Lower leg skin (tissue), 4 donors: ENCODE measurements at places on chromosomes 5 and 9. TPM values are rescaled to one million over a fixed set of nuclear protein-coding genes. Genes with fewer than 3 reads are reported as not detected.
A peak's percentile ranks its signal among the peaks of the same experiment; 100 is the strongest.

- DNase-seq, result no peak
Observed at GRCh38 chr9:133516256-133516960, 8.4 kb downstream of the MYMK start.

The SLC6A3 gene
- total RNA-seq, result not detected

GRCh38 chr5:57780961-57781325, 298.3 kb upstream of the ACTBL2 start:
- no peak for DNase-seq

The GPRIN1 gene
- 0.72 TPM for total RNA-seq

The ADAMTSL1 gene
- 1.9 TPM for total RNA-seq

DNA sequence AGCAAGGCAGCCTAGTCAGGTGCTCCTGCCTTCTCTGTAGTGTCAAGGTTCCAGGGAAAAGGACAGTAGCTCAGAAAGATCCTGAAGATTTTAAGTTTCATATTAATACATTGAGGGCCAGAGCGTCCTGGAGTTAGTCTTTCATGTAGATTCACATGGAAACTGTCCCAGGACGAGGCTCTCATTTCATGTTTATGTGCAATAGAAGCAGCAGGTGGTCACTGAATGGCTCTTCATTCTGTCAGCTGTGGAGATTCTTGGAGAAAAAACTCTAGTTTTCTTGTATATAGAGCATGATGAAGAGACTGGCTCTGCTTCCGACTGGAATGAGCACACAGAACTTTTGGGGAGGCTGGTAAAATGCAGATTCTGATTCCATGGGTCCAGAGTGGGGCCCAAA, 54.3 kb downstream of the MEGF10 start:
- no peak for DNase-seq

- no peak for DNase-seq
Observed at GRCh38 chr9:126625329-126626126, 11.8 kb downstream of the LMX1B start.

DNA sequence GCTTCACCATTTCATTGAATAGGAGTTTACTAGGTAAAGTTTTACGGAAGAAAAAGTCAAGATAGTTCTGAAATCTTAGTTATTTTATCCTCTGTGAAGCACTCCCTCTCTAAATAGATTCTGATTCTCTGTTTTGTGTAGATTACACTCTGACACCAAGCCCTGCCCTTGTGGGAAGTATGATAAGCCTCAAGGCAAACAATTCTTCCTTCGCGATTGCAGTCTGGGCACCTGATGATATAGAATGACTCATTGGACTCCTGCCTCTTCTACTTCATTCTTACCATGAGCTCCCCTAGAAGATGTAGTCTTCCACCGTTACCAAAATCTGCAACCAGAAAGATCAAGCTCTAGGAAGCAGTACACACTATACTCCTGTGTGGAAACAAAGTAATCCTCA, 626.9 kb upstream of the PTGER4 start:
- DNase-seq, result no peak

DNA sequence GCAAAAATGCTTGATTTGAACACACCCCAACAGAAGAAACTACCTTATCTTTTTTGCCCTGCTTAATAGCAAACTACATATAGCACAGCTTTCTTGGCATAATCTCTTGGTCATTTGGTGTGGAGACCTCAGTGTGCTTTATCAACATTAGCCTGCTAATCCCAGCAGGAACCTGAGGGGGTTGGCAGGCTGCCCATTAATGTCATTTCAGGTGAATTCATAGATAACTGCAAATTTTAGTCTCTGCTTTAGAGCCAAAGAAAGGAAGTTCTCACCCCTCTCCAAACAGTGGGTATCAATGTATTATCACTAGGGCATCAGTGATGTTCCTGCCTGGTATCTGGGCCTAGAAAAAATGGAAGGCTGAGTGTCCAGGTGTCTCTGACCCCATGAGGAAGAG, 489.0 kb downstream of the NTRK2 start:
- no peak for DNase-seq

DNA sequence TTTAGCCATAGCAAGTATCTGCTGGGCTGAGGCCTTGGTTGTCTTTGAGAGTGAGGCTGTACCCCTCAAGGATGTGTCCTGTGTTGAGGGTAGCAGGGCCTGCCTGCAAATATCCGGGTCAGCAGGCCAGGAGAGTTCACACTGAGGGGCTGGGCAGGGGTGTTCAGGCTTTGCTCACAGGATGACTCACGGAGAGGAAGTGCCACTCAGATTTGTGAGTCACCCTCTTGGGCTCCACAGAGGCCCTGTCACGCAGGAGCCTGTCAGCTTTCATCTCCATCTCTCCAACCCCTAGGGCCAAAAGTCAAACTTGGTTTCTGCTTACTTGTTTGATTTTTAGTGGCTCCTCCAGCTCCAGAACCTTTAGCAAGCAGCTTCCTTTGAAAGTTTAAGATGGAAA, 211.5 kb downstream of the SEC61B start:
- DNase-seq, result peak; percentile 89

DNA sequence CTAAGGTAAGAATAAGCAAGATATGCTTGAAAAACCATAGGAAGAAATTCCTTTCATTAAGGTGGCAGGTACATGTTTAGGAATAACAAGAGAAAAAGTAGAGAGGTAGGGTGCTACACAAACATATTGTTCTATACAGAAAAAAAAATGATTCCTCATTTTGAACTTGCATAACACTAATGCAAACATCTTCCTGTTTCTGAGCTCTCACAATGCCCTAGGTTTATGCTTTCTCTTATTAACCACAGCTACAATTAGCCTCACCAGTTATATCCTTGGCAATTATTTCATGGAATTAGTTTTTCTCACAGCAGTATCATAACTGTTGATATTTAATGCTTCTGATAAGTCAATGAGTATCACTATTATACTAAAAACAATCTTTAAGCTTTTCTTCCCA, 20.7 kb downstream of the CEMIP2 start:
- no peak for DNase-seq

GRCh38 chr5:147167529-147167928, 67.3 kb upstream of the STK32A start:
- no peak for DNase-seq

GRCh38 chr9:133851693-133852092, 113.5 kb upstream of the SARDH start:
- no peak for DNase-seq

DNA sequence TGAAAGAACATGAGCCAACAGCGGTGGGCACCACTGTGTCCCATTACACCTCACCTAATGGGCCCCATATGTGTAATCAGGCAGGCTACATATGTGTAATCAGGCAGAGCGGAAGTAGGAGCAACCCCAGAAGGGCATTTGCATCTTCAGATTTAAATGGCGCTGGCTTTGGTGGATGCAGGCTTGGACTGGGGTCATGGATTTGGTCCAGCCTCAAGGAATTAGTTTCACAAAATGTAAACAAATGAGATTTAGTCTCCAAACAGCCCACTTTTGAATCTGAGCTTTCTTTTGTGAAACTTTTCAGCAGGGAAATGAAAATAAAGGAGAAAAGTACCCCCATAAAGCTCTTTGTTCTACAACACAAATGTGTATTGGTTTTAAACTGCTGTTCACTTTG, 161.3 kb downstream of the LPAR1 start:
- no peak for DNase-seq

The MYMK gene
- not detected for total RNA-seq

DNA sequence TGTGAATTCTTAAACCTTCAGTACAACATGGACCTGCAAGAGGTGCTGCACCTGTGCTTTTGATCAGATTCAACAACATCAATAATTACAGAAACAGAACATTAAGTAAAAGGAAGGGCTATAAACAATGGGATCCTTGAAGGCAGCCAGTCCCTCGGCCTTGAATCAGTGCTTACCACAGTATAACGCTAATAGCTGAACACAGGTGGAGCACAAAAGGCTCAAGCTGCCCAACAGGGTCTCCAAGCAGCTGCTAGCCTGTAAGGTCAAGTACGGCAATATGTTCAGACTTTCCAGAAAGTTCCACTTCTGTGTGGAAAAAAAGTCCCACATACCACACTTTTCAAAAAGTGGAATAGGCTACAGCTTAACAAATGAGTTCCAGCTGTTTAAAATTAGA, 61.9 kb upstream of the ITGA1 start:
- no peak for DNase-seq

DNA sequence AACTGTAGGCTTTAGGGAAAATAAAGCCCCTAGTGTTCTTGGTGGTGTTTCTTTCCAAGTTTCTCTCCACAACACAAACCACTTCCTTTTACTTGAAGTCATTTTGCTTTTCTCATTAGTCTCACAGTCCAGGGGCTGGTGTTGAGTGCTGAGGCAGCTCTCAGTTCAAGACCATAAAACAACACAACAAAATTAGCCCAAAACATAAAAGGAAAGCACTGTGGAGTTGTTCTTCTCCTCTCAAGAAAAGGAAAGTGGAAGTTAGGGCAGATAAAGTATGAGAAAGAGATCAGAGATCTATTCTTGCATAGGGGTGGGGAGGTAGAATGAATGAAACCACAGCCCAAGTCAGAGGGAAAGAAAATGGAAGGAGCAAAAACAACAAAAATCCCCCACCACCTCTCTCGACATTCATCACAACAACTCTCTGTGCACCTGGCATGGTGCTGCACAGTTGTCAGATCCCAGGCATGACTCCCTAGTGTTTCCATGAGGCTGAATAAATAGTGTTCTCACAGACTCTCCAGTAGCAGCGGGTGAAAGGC, 569.9 kb downstream of the RAB3C start:
- no peak for DNase-seq

DNA sequence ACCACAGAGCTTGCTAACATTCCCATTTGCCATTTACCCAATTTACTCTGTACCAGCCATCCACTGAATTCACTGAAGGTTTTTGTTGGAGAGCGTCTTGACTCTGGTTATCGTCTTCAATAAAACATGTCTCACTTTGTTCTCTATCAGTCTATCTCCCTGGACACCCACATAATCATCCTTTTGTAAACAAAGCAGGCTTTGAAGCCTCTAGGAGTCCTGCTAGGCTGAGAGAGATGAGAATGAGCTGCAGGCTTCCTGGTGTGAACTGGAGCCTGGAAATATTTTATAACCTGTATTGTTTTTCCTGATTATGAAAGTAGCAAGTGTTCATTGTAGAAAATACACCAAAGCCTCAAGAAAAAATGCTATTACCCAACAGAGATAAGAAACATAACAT, 140.6 kb upstream of the ZNF366 start:
- DNase-seq, result no peak

GRCh38 chr9:87643107-87643650, 82.7 kb upstream of the CTSL start:
- DNase-seq, result peak; percentile 6

DNA sequence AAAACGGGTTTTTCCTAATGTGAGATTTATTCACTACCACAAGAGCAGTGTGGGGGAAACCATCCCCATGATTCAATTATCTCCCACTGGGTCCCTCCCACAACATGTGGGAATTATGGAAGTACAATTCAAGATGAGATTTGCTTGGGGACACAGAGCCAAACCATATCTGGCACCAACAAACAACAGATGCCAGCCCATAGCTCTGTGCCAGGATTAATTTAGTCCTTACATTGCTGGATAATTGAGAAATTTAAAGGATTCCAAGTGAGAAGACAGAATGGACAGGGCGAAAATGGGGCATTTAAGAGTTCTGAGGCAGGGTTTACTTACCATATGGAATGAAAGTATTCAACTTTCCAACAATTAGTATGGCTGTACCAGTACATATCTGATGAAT, 30.8 kb upstream of the DNAH5 start:
- DNase-seq, result no peak

GRCh38 chr9:98864281-98865174, 57.1 kb downstream of the GALNT12 start:
- peak; percentile 49 for DNase-seq

DNA sequence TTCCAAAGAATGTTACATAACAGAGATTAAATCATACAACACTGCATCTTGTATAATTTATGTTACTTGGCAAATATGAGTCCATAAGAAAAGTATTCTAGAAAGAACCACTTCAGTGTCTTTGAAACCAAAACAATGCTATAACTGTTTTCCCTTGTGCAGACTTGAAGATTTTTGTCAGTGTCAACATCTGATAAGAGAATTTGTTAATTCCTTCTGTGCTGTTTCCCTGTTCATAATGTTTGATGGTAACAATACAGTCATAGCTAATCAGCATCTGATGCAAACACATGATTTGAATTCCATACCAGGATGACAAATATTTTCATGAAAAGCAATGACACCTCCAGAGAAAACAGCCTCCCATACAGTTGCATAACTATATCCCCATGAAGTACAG, 306.8 kb downstream of the SEMA5A start:
- DNase-seq, result no peak

- DNase-seq, result no peak
Observed at GRCh38 chr9:4048441-4048840, 251.4 kb downstream of the GLIS3 start.

The GRM6 gene
- total RNA-seq, result not detected

The B4GALT7 gene
- total RNA-seq, result 16.8 TPM

GRCh38 chr5:54867310-54867944, 118.0 kb downstream of the ESM1 start:
- DNase-seq, result no peak

The SPATA31E1 gene
- total RNA-seq, result not detected

DNA sequence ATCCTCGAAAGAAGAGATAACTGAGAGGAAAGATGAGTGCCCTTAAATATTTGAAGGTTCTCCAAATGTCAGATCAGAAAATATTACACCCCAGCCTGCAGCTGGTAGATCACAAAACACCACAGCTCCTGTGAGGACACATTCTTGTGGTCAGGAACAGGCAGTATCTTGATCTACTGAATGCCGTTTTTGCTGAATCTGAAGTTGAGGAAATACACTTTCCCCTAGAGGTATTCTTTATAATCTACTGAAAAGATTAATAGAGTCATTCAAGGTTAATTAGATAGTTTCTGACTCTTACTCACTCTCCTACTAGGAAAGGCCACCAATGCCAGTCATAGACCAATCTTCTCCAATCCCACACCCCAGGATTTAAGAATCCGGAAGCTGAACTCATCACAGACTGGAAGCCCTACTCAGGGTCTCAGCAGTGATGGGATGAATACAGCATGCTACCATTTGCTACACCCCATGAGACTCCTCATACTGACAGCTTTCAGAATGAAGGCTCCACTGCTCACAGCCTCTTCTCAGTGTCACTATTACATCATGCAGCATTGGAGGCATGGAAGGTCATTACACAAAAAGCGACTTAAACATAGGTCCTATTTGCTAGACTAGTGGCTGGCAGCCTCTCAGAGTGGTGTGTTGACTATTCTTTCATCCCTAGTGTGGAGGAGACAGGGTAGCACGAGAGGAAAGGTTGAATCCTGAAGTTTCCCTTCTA, 143.9 kb upstream of the SLC1A3 start:
- DNase-seq, result no peak

DNA sequence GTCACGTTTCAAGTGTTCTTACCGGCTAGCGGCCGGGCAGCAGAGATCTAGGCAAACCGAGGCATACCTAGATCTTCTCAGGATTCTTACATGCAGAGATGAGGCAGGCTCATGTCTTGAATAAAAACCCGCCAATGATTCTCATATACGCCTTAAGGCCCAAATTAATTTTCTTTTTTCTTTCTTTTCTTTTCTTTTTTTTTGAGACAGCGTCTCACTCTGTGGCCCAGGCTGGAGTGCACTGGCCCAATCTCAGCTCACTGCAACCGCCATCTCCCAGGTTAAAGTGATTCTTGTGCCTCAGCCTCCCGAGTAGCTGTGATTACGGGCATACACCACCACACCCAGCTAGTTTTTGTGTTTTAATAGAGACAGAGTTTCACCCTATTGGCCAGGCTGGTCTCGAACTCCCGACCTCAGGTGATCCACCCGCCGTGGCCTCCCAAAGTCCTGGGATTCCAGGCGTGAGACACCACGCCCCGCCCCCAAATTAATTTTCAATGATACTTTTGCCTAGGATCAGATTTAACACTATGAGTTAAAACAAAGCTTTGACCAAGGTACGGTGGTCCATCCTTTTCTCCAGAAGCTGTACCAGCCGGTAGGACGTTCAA, 1.5 kb downstream of the C9orf40 start:
- no peak for DNase-seq

GRCh38 chr9:36942891-36943290, 91.2 kb downstream of the PAX5 start:
- DNase-seq, result peak; percentile 42
